NCI-H446 (cell line): ENCODE measurements at places on chromosomes 7 and 10.

DNA sequence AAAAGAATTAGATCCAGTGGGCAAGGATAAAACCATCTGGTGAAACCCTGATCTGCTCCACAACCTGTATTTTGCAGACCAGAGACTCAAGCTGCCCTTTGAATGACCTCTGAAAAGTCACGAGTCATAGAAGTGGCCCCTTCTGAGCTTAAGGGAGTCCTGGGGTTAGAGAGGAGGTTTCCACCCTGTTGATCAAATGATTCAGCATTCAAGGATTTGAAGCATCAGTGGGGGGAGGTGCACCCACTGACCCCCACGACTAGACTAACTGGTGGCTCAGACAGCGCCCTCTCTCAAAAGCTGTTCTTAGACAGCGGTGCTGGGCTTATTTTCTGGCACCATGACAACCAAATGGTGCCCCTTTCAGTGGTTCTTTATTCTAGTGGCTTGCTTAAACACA lies 44.3 kb downstream of the PLCE1 start:
- no peak for DNase-seq

- DNase-seq: no peak
Measured at GRCh38 chr7:45564485-45564884, 9.7 kb upstream of the ADCY1 start.

DNA sequence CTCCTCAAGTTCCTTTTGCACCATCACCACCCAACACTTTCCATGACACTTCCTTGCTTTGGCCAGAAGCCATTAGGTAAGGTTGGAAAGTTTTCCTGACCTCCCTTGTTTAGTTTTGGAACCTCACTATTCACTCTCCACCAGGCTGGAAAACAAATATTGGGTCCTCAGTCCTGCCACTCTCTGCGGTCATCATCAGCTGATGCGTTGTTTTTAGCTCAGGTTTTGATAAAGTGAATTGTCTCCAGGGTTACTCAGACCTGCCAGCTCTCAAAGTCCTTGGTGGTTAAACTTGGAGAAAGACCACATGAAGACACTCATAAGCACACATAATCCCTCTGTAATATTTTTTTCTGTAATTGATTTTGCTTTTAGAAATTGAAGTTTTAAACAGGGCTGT lies 55.5 kb downstream of the CCDC186 start:
- DNase-seq: no peak

- DNase-seq: no peak
Measured at GRCh38 chr10:75441196-75441595, 9.8 kb downstream of the LRMDA start.

GRCh38 chr7:155020996-155021395 lies 18.1 kb upstream of the PAXIP1 start:
- DNase-seq: no peak

- no peak for DNase-seq
Measured at GRCh38 chr10:102702742-102703141, 11.5 kb downstream of the ARL3 start.

- DNase-seq: no peak
Measured at GRCh38 chr10:126133906-126134656, 237.7 kb downstream of the FANK1 start.

DNA sequence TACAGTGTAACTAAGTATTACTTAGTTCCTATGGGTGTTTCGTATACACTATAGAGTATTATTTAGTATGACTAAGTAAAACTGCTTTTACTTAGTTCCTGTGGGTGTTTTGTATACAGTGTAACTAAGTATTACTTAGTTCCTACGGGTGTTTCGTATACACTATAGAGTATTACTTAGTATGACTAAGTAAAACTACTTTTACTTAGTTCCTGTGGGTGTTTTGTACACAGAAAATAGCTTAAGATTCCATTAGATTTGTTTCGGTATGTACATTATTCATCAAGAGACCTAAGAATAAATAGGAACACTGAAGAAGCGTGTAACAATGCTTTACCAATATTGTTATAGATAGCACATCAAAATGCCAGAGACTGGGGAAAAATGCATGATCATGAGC lies 25.0 kb downstream of the IGF2BP3 start:
- DNase-seq: no peak

GRCh38 chr7:44283381-44284211 lies 41.8 kb downstream of the CAMK2B start:
- no peak for DNase-seq

DNA sequence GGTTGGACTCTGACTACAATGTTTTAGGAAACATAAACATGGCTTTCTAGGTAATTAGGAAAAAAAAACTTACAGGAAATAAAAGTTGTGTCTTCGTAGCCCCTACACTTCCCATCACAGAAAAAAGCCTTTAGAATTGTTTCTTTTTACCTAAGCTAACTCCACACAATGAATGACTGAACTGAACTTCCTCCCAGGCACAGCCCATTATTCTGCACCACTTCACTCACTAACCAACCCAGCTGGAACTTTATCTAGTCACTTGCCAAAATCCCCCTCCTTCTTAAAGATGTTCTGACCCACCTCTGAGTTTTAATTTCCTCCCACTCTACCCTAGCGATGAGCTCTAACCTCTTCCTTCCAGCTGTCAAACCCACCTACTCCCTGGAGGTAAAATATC lies 91.7 kb upstream of the MEOX2 start:
- no peak for DNase-seq

- no peak for DNase-seq
Measured at GRCh38 chr10:56943221-56943755, 582.2 kb upstream of the ZWINT start.

GRCh38 chr10:93085272-93085859 lies 11.7 kb downstream of the CYP26A1 start:
- DNase-seq: no peak

DNA sequence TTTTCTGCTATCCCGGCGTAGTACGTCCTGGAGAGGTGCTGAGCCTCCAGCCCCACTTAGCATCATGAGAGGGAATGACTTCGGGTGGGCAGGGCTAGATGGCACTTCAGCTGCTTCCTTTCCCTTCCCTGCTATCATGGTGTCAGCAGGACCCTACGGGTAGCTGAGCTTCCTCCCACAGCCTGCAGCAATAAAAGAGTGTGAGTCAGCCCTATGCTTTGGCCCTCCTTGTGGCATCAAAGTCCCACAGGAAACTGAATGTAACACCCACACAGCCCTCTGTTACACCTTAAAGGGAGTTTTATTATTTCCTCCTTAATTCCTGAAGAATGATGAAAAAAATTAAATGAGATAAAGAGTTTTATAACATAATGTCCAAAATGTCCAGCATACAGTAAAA lies 458.1 kb downstream of the RPS24 start:
- DNase-seq: no peak

DNA sequence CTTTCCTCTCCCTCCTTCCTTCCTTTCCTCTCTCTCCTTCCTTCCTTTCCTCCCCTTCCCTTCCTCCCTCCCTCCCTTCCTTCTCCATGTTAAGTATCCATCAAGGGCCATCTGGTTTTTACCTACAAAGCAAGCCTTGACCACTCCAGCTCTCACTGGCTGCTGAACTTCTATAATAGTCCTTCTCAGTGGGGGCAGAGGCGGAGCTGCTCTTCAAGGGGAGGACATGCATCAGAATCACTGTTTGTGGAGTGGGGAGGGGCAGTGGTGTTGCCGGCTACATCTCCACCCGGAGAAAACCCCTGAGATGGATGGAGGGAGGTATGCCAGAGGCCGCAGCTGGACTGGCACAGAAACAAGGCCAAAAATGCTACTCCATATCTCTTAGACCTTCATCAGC lies 25.9 kb downstream of the LAMB1 start:
- DNase-seq: no peak

DNA sequence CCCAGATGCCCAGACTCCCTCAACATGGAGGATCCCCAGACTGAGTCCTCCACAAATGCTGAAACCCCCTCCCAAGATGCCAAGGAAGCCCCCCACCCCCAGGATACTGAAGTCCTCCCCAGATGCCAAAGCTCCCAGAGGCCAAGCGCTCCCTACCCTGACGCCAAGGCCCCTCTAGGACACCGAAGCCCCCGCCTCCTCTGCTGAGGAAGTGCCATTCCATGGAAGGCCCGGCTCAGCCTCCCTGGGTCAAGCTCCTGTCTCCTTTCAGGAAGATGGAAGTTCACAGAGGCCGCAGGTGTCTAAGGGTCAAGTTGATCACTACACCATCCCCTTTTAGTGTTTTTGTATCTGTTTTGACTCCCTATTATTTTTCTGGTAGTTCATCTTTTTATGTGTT lies 606.8 kb downstream of the DNAJB6 start:
- no peak for DNase-seq

DNA sequence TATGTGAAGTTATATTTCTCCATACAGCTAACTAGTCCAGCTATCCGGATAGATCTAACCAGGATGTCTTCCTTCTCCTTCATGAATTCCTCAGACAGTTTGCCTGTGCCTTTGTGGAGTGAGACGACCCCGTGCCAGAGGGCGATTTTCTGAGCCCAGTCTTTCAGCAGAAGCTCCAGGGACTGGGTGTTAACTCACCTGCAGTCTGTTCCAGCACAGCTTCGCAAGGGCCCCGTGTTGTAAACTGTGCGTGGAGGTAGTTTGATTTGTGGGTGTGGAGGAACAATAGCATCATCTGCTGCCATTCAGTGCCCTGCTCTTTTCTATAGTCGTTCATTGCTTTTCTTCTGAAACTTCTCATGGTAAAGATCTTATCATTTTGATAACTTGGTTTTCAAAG lies 103.8 kb downstream of the INPP5A start:
- no peak for DNase-seq

DNA sequence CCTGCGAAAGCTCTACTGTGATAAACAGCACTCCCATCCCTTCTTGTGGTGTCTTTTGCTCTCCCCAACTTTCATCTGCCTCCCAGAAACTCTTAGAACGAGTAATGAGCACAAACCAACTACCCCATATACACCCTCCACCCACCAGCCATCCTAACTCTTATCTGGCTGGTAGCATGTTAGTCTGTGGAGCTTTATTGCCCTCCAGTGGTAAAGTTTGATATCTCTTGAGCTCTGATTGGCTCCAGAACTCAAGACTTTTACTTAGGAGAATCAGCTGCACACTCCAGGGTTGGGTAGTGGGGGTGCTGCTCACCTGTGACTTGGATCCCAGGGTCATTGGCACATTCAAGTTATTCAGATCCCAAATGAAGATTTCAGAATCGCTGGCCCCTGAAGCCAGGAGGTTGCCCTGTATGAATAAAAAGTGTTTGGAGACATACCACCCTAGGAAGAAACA lies 10.9 kb downstream of the SEC31B start:
- peak; percentile 44 for DNase-seq

DNA sequence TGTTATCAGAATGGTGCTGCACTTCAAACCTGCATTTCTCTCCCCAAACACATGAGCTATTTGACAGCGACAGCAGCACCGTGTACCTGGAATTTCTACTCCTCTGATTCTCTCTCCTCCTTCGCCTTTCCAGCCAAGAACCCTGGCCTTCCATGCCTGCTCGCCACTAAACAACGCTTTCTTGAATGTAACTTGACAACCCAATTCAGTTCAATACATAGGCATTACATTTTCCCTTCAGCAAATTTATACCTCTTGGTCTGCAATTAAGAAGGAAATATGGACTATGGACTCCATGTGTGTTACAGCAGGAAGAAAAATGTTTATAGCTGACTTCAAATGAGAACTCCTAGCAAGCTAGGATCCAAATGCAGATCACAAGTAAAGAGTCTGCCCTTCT lies 162.6 kb upstream of the AUTS2 start:
- DNase-seq: no peak

- DNase-seq: no peak
Measured at GRCh38 chr7:155709453-155709852, 65.0 kb downstream of the RBM33 start.

DNA sequence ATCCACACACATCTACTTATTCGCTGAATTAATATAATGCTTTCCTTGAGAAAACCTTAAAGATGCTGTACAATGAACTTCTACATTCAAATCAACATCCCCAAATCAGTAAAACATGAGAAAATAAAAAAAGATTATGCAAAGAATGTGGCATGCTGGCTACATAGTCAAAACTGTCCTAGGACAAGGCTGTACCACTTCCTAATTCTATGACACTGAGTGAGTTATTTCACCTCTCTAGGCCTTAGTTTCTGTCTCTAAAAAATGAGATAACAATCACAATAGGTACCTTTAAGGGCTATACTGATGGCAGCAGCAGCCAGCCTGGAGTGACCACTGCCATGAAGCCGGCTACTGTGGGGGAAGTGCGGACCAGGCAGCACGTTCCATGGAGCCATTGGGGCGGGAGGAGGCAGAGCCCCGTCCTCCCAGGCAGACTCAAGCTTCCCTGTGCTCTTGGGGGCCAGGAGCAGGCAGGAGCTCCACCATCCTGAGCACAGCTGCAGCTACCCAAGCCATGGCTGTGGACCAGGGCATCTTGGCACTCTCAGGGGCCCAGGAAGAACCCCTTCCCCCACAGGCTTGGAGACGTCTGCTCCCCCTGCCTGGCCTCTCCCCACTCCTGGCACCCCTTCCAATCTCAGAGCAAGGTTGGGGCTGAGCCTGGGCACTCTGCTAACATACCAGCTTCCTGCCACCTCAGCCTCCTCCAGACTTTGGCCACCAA lies 110.2 kb downstream of the ELAPOR2 start:
- DNase-seq: no peak

GRCh38 chr7:106022193-106022821 lies 59.2 kb downstream of the CDHR3 start:
- peak; percentile 79 for DNase-seq

GRCh38 chr10:99983280-99983988 lies 26.3 kb downstream of the DNMBP start:
- peak; percentile 66 for DNase-seq

GRCh38 chr7:33958104-33958503 lies 52.8 kb downstream of the BMPER start:
- DNase-seq: no peak
